ENCODE measurements at places on chromosomes 7 and 10.

DNA sequence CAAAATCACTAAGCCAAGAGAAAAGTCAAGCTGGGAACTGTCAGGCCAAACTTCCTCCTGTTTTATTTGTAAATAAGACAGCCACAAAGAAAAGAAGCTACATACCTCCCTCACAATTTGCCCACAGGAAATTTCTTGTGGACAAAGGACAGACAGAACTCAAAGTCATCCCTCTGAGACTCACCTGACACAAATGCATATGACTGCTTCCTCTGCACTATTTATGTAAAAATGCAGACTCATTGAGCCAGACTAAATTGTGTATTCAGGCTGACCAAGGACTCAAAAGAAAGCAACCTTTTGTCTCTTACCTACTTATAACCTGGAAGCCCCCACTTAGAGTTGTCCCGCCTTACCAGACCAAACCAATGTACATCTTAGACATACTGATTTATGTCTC is 11.8 kb downstream of the TOMM7 start:
- H3K27ac ChIP-seq: no peak overlapping the region
- no peaks in the 10 kb centered on the region for H3K27me3 ChIP-seq
- peaks cover 20% of the 10 kb centered on the region for H3K36me3 ChIP-seq
- H3K4me3 ChIP-seq: no peak overlapping the region

- no peaks in the 10 kb centered on the region for H3K36me3 ChIP-seq
- H3K4me1 ChIP-seq: no peaks in the 10 kb centered on the region
- no peak overlapping the region for H3K27ac ChIP-seq
- H3K27me3 ChIP-seq: peaks cover 46% of the 10 kb centered on the region
- DNase-seq: no peak
Observed at GRCh38 chr10:14262836-14263425, 67.8 kb downstream of the FRMD4A start.

DNA sequence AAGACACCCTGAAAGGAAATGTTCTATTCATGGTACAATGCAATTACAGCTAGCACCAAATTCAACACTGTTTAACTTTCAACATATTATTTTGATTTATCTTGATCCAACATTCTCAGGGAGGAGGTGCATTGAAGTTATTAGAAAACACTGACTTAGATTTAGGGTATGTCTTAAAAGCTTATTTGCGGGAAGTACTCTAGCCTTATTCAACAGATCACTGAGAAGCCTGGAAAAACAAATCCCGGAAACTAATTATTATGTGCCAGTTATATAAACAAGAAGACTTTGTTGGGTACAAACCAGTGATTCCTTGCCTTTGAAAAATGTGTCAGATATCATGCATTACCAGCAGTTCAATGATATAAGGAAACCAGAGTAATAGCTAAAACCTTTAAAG is 160.1 kb downstream of the CFTR start:
- H3K4me1 ChIP-seq: no peaks in the 10 kb centered on the region
- H3K36me3 ChIP-seq: no peaks in the 10 kb centered on the region
- H3K27ac ChIP-seq: no peak overlapping the region
- H3K27me3 ChIP-seq: no peaks in the 10 kb centered on the region

- no peak overlapping the region for H3K27ac ChIP-seq
- H3K36me3 ChIP-seq: peaks cover 17% of the 10 kb centered on the region
- peaks cover 9% of the 10 kb centered on the region for H3K4me1 ChIP-seq
- H3K27me3 ChIP-seq: no peaks in the 10 kb centered on the region
- no peak overlapping the region for H3K4me3 ChIP-seq
Observed at GRCh38 chr7:133275008-133275407, 22.1 kb downstream of the EXOC4 start.

- H3K27me3 ChIP-seq: peaks cover 20% of the 10 kb centered on the region
- no peak overlapping the region for H3K27ac ChIP-seq
Observed at GRCh38 chr7:23404546-23405239, 65.6 kb downstream of the IGF2BP3 start.

DNA sequence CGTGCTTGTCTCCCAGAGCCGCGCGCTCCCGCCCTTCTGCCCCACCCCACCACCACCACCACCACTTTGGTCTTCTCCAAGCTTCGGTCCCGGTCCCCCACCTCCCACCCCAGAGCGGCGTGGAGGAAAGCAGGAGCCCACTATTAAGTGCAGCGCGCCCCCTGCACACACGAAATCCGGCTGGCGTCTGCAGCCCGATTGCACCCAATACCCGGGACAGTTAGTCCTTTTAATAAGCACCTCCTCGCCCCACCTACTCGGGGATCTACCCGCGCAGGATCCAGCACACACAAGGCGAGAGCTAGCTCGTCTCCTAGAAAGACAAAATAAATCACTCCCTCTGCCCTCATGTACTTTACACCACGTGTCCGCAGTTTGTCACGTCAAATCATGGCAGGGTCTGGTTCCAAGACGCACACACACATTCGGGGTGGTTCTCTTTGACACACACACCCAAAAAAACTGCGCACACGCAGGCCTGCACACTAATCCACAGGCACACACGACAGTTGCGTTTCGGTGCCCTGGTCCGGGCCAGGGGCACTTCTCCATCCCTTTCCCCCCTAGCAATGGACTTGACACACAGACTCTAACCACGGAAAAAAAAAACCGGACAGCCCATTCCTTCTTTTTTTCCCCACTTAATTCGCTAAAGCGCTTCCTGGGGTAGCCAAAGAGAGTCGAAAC is 1.6 kb downstream of the SFMBT2 start:
- H3K27ac ChIP-seq: peak overlapping the region; percentile 94
- peak; percentile 42 for DNase-seq
- H3K4me1 ChIP-seq: peaks cover 59% of the 10 kb centered on the region

- no peaks in the 10 kb centered on the region for H3K36me3 ChIP-seq
- H3K4me3 ChIP-seq: no peak overlapping the region
- H3K27ac ChIP-seq: no peak overlapping the region
- no peaks in the 10 kb centered on the region for H3K4me1 ChIP-seq
- DNase-seq: no peak
Observed at GRCh38 chr10:111703986-111704385, 479.6 kb downstream of the GPAM start.

- no peak overlapping the region for H3K4me3 ChIP-seq
- no peaks in the 10 kb centered on the region for H3K27me3 ChIP-seq
Observed at GRCh38 chr10:67095531-67095930, 169.7 kb downstream of the LRRTM3 start.

DNA sequence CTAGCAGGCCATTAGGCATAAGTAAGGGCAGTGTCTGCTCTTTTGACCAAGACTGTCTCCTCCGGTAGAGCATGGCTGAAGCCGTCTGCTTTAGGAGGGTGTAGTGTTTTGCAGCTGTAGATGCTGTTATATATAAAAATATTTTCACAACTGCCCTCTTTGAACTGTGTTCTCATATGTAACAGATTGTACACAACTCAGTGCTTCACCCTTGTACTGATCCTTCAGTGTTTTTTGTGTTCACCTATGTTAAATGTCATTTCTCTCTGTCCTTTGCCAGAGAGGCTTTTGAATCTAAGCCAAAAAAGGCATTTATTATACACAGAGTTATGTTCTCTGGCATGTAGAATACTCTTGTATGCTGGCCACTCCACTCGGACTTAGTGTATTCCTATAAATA is 135.5 kb downstream of the BICC1 start:
- H3K27me3 ChIP-seq: no peaks in the 10 kb centered on the region
- no peak overlapping the region for H3K4me3 ChIP-seq
- no peaks in the 10 kb centered on the region for H3K36me3 ChIP-seq
- H3K4me1 ChIP-seq: no peaks in the 10 kb centered on the region
- no peak for DNase-seq
- H3K27ac ChIP-seq: no peak overlapping the region

All from central memory CD8-positive, alpha-beta T cell (primary cell).